Chondrocyte (in vitro differentiated cells): ENCODE measurements at places on chromosomes 1 and 21. TPM values are rescaled to one million over a fixed set of nuclear protein-coding genes. Genes with fewer than 3 reads are reported as not detected.

DNA sequence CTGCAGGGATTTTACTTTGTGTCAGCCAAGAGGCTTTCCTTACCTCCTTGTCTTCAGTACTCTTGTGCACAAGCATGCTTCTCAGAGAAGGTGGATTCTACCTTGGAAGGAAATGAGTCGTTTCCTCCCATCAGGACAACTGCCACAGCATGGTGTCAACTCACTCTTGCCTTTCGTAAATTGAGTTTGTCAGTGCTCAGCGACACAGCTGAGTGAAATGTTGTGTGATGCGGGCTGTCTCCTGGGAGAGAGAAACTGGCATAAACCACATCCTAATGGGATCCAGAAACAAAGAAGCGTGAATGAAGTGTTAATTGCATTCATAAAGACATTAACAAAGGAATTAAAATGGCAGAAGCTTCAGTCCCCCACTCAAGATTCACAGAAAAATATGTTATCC, 51.5 kb upstream of the SLC22A15 start:
- DNase-seq, result no peak

GRCh38 chr1:205604059-205604458, 27.8 kb downstream of the ELK4 start:
- no peak for DNase-seq

OR10Z1 gene
- total RNA-seq, result not detected in 3 replicates

ADAMTS5 gene
- 28.8 to 52.2 TPM (median 30.4 TPM) in 3 replicates for total RNA-seq

FMO2 gene
- total RNA-seq, result 0.24 to 0.87 TPM (median 0.55 TPM) in 3 replicates

DNA sequence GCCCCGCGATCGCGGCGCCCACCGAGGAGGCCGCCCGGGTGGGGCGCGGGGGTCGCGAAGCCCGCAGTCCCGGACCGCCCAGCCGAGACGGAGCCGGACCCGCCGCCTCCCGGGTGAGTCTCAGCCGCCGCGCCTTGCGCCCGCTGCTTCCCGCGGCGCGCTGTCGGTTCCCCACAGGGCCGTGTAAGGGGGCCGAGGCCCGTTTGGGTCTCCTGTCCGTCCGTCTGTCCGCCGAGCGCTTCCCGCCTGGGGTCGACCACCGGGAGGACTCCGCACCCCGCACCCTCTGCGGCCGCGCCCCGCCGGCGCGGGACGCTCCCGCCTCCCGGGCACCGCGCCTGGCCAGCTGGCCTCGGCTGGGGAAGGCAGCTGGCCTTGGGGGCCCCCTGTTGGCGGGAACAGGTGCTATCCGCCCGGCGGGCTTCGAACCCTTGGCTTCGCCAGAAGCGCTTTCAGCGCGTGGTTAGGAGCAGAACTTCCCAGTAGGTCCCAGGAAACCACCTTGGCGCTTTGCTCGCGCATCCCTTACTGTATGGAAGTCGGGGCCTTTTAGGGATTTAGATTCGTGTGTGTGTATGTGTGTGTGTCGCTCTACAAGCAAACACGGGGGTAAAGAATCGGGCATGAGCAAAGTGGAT, 414 bp downstream of the TMEM51 start:
- no peak for DNase-seq

CAPN2 gene
- total RNA-seq, result 202 to 241 TPM (median 238 TPM) in 3 replicates

DNA sequence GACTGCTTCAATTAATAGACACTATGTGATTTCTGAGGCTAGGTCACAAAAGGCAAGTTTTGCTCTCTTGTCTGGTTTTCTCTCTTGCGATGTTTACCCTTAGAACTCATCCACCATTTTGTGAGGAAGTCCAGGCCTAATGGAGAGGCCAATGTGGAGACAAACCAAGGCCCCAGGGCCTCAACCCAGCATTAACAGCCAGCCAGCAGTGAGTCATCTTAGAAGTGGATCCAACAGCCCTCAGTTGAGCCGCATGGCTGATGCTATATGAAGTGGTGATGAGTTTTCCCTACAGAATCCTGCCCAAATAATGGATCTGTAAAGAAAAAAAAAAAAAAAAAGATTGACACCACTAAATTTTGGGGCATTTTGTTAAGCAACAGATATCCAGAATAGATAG, 95.1 kb downstream of the DNTTIP2 start:
- no peak for DNase-seq

PYHIN1 gene
- not detected in 3 replicates for total RNA-seq

DNA sequence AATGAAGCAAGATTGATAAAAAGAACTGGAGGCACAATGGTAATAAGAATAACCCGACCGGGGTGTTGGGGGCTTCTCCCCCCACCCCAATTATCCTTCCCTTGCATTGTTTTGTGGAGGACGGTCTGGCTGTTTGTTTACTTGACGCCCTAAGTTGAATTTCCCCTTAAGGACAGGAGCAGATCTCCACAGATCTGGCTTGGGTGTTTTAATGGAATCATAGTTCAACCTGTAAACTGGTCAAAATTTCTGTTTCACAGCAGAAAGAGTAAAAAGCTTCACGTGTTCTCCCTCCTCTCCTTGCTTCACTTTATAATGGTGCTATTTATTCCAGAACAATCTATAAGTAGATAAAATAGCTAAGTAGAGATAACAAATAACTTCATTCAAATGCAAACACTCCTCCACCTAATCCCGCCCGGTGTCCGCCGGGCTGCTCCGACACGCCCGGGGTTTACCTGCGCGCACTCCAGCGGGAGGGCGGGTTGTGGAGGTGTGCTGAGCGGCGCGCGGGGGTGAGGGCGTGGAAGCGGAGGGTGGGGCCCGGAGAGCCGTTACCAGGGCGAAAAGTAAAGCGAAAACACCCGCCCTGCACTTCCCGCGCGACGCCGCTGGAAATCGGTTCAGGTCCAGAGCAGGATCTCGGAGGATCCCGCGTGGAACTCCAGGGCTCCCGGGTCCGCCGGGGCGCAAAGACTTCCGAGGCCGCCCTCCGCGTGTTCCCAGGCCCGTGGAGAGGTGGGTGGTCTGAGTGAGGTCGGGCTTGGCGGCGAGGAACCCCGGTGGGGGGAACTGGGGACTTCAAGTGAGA, 2.0 kb upstream of the ATF3 start:
- no peak for DNase-seq
